ENCODE measurements at places on chromosomes 1 and 21. TPM values are rescaled to one million over a fixed set of nuclear protein-coding genes. Genes with fewer than 3 reads are reported as not detected.

The NFASC gene
- 0.34 TPM for total RNA-seq

The GPR37L1 gene
- not detected for total RNA-seq

The KRTAP22-1 gene
- total RNA-seq: not detected

The FAM177B gene
- not detected for total RNA-seq

The TNN gene
- total RNA-seq: not detected

The EVI5 gene
- 50.2 TPM for total RNA-seq

The DISC1 gene
- 0.85 TPM for total RNA-seq

The PTPN7 gene
- total RNA-seq: not detected

The CRABP2 gene
- 22.9 TPM for total RNA-seq
